ENCODE measurements at places on chromosomes 13 and 19.

- no peak for DNase-seq
Observed at GRCh38 chr13:109160887-109161669, 531.7 kb downstream of the MYO16 start.

GRCh38 chr19:29812080-29812880 is 489 bp downstream of the CCNE1 start:
- no peak for DNase-seq

- no peak for DNase-seq
Observed at GRCh38 chr19:35822579-35822978, 9.9 kb upstream of the PRODH2 start.

- DNase-seq, result no peak
Observed at GRCh38 chr13:35894636-35895035, 236.5 kb downstream of the DCLK1 start.

- no peak for DNase-seq
Observed at GRCh38 chr13:114099918-114100445, 32.4 kb downstream of the RASA3 start.
